ENCODE measurements at places on chromosomes 2 and 18.

- DNase-seq, result no peak
Measured at GRCh38 chr2:160197587-160197986, 2.5 kb downstream of the ITGB6 start.

DNA sequence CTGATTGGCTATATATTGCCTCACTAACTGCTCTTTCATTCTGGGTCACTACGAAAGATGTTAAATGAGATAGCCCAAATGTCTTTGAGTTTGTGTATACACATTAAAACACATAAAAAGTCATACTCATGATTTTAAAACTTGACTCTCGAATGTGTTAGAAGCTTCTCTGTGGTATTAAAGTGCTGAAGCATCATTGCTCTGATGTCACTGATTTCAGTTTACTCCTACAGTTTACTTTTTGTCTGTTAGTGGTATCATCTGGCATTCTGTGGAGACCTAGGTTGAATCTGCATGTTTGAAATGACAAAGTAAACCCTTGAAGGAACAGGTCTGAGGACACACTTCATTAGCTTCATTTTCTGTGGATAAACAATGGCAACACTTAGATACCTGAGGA, 10.7 kb downstream of the NT5DC4 start:
- DNase-seq, result no peak

GRCh38 chr2:129812071-129812470, 167.4 kb upstream of the RAB6C start:
- no peak for DNase-seq

DNA sequence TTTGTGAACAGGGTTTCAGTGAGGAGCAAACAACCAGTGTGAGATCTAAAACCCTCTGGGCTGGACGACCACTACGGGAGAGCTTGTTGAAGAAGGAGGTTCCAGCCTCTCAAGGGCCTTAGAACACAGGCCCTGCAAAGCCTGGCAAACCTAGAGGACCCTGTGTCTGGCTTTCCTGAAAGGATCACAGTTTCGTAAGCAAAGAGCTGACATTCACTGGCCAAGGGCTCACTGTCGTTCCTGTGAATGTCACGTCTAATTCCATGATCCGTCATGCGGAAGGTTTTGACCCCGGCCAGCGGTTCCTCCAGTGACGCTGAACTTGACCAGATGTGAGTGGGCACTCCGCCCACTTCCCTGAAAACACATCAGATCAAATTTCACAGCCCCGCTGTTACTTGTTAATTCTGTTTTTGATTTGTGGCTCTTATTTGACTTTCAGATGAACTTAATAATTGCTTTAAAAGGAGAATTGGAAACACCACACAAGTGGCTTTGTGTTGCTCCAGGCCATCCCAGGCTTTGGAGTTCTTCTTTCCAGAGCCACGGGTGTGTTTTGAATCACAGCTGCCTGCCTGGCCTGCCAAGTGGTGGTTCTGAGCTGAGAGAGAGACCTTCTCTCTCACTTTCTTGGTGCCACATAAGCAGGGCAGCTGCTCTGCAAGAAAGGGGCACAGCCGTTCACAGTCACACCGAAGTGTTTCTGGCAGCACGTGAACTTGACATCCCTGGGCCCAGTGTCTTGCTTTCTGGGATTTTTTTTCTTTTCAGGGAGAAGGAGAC, 308.4 kb downstream of the NDUFA10 start:
- no peak for DNase-seq

DNA sequence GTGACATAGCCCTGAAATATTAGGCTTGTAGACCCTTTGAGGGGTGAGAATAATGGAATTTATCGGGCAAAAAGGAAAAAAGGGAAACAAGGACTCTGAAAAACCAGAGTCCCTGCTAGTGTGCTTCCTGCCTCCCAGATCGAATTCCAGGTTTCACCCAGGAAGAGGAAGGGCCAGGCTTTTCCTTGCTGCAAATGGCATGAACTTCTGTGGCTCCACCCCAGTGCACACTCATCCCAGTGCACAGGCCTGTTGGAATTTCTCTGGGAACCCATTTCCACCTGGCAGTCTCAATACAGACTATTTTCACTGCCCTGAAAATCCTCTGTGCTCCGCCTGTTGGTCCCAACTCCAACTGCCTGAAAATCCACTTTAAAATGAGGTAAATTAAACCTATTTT, 29.9 kb downstream of the C18orf54 start:
- DNase-seq, result no peak

DNA sequence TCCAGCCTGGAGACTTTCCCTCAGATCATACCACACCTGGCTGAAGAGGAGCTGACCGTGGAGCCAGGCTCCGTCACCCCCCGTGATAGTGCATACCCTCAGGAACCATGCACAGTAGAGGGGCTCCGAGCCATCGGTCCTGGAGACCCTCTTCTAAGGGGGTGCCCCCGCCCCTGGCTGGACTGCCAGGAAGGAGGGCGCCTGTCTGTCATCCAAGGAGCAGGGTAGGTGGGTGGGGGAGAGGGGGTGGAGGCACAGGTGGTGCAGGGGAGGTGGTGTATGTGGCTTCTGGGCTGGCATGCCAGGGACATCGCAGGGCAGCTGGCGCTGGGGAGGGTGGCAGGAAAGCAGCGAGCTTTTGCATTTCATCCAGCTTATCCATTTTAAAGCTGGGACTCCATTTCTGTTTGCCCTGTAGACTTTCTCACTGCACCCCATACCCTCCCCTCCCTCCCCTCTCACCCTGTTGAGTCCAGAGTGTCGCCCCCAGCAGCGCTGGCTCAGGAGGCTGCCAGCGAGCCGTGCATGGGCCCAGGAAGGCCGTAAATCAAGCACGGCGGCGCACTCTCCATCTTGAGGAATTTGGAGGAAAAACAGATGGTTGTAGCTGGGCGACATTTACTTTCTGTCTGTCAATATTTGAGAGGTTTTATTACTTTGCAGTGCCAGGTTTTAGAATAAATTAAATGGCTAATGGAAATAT, 56.2 kb upstream of the HS6ST1 start:
- no peak for DNase-seq

DNA sequence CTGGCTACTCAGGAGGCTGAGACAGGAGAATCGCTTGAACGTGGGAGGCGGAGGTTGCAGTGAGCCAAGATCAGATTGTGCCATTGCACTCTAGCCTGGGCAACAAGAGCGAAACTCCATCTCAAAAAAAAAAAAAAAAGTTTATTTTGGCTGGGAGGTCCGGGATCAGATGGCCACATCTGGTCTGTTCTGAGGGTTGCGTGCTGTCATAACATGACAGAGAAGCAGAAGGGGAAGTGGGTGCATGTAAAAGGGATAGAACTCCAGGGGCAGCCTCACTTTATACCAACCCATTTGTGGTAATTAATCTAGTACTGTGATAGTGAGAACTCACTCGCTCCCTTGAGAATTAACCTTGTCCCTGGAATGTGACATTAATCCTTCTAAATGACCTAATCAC, 101.2 kb downstream of the PTPN4 start:
- no peak for DNase-seq

DNA sequence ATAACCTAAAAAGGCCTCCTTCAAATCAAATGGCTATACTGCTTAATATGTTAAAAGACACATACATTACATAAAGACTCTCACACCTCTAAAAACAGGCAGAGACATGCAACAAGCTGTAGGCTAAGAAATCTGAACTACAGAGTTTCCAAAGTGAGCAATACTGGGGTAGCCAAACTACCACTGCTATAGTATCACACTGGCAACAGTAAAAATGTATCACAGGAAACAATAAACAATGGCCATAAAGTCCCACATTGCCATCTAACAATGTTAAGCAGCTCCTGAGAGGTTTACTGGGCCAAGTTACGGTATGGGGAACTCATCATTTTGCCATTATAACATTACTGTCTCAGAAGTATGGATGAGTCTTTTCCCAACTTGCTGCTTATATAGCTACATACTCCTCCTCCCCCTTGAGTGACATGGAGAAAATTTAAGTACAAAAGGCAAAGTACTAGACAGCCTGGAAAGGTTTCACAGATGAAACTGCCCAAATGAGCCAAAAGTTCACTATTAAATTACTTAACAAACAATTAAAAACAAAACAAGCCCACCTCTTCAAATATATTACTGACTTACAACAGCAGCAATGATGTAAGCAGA, 50.3 kb downstream of the SS18 start:
- no peak for DNase-seq

DNA sequence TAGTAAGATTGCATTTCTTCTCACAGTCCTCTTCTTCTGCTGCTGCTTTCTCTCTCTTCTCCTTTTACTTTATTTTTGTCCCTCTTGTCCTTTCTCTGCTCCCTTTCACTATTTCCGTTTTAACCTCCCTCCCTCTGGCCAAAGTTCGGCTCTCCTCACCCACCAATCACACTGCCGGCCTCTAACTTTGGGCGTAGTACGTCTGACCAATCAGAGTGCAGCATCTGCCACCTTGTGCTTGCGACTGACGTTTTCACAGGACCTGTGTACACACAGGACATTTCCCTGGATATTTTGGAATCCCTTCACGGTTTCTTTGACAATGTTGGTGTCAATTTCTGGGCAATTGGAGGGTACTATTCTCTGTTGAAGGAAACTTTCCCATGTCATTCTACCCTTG, 22.6 kb upstream of the ICOS start:
- no peak for DNase-seq

- no peak for DNase-seq
Measured at GRCh38 chr18:44996261-44996660, 315.6 kb downstream of the SETBP1 start.

GRCh38 chr18:10113121-10114022, 199.6 kb downstream of the VAPA start:
- no peak for DNase-seq

GRCh38 chr2:64809216-64809615, 155.5 kb upstream of the SERTAD2 start:
- no peak for DNase-seq

DNA sequence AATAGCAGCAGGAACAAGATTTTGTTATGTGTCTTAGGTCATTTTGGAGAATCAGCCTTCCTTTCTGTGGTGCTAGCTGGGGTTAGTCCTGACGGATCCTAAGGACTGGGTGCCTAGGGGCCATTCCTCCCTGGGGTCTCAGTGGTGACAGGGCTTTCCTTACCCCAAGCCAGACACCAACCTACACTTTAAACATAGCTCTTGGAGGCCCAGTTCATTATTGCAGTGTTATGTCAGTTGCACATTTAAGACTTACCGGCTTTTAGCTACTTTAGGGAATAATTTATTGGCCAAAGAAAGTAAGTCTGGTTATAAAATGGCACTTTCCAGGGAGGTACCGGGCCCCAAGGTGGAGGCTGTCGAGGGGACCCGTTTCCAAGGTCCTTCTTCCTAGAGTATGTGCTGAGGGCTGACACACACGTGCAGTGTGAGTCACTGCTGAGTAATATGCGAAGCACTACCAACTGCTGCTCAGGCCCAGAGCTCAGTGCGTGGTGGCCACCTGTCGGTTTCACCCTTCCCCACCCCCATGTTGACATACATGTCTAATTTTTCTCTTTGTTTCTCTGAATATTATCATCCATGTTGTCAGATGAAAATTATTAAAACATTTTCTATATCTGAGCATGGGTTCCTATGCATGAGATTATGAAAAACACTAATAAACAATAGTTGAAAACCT, 37.0 kb upstream of the GRHL1 start:
- DNase-seq, result peak; percentile 29

GRCh38 chr2:241269707-241270520, 45.6 kb downstream of the HDLBP start:
- no peak for DNase-seq

DNA sequence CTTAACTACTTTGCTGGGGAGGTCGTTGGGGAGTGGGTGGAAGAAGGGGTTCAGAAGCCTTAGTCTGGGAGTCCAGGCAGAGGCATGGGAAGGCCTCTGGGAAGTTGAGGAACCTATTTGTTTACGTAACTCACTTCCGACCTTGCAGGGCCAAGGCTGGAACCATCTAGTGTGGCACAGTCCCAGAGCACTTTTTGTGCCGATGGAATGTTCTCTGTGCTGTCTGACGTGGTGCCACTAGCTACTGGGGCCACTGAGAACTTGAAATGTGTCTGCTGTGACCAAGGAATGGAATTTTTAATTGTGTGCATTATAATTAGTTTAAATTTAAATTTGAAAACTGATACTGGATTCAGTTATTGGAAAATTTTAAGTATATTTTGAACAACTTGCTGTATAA, 139.7 kb downstream of the FAM161A start:
- no peak for DNase-seq

DNA sequence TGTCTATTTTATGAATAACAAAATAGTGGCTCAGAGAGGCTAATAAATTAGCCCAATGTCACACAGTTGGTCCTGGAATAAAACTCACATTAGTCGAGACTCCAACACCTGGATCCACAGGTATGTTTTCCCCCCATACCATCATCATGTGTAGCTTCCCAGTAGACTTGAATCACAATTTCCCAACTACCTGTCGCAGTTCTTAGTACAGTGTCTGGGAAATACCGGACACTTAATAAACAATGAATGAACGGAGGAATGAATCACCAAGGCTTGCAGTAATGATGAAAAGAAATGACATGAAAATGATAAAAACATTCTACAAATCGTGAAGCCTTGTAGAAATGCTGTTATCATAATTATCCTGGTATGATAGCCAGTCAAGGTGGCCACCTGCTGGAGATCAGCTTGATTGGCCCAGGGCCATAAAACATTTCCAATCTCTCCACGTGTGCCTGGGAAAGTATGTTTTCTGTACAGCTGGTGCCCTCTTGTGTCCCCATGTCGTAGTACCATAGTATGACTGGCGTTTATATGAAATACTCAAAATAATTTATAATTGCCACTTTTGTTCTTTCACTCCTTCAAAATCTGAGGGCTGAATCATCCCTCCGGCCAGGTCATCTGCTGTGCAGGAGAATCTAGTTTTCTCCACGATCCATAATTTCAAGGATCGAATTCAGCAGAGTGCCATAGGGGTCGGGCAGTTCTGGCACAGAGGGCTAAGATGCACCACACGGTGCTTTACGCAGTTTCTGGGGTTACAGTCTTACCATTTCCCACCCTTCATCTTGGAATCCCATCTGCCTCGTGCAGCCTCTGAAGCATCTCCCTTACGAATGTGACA, 95.4 kb downstream of the LAMA1 start:
- peak; percentile 13 for DNase-seq

DNA sequence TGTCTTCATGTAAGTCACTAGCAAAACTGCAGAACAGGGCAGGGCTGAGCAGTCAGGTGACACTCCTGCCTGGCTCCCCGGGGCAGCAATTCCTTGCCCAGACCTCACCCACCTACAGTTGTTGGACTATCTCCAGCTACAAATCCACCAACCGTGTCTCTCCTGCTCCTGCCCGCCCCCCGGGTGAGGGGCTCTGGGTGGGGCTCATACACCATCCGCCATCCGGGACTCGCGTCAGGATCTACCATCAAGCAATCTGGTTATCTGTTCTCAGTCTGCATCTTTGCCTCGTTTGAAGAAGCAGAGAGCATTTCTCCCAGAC, 13.5 kb upstream of the GLI2 start:
- DNase-seq, result no peak

- DNase-seq, result peak; percentile 12
Measured at GRCh38 chr18:54023471-54023870, 201.0 kb downstream of the MBD2 start.

DNA sequence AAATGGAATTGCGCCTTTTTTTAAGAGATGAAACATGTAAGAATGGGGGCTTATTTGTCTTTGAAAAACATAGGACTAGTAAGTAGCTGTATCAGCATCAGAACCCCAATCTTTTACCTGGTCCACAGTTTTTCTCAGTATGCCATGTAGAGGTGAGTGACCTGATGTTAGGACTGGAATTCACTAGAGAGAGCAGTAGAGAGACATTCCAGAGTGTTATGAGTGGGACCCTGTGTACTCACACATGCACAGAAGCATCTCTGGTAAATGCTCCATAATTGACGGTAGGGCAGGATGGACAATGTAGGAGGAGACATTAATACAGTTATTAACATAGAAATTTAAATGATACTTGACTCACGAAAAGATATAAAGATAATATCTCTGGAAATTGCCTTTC, 1.4 kb upstream of the GALNT13 start:
- DNase-seq, result no peak

- DNase-seq, result peak; percentile 94
Measured at GRCh38 chr2:190468814-190469569, 60.8 kb downstream of the MFSD6 start.
